Right cardiac atrium (tissue), 5 donors: ENCODE measurements at places on chromosomes 1 and 21.
A peak's percentile ranks its signal among the peaks of the same experiment; 100 is the strongest.

GRCh38 chr1:108036796-108037562 lies 72.0 kb upstream of the VAV3 start:
- no peak for DNase-seq

- DNase-seq: no peak
Observed at GRCh38 chr1:24973315-24973714, 43.2 kb upstream of the RUNX3 start.

- peak; percentile 72 for DNase-seq
Observed at GRCh38 chr1:31617916-31618746, 642 bp downstream of the HCRTR1 start.

- no peak for DNase-seq
Observed at GRCh38 chr1:193141804-193142203, 20.0 kb downstream of the CDC73 start.

DNA sequence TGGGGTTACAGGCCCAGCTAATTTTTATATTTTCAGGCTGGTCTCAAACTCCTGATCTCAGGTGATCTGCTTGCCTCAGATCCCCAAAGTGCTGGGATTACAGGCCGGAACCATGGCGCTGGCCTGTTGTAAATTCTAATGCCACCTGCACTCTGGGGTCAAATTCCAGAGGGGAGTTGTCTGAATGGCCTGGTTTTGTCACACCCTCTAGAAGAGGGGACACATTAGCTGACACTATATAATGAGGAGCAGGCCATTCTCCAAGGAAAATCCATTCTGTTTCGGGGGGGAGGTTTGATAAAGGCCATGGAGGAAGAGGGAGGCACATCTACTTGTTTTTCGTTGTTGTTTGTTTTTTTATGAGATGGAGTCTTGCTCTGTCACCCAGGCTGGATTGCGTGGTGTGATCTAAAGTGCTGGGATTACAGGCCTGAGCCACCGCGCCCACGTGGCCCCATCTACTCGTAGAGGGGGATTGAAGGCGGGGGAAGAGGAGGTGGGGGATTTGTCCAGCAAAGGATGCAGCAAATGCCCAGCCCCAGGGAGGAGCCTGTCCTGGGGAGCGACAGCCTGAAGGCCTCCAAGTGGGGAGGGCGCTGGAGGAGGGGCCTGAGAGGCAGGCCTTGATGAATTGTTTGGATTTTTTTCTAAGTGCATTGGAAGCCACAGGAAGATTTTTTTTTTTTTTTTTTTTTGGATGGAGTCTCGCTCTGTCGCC lies 78.4 kb upstream of the SLC45A1 start:
- peak; percentile 41 for DNase-seq

DNA sequence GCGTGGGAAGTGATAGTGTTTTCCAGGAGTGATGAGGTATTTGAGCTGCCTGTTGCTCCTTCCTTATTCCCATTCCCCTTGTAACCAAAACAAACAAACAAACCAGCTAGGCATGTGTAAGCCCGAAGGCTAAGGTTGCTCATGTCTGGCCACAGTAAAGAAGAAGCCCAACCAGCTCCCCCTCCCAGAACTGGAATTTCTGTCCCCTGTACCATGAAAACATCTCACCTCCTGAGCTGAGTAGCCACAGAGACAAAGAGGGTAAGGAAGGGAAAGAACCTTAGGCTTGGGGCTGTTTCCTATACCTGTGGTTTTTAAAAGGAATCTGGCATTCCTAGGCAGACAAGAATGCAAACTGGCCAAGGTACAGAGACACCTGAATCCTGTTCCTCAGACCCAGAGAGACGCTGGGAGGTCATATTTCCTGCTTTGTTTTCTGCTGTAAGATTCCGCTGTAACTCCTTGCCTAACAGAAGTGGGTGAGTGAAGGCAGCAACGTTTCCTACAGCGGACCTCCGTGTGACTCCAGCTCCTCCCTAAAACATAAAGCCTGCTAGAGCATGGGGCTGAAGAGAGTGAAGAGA lies 41.7 kb upstream of the RAB4A start:
- no peak for DNase-seq

- DNase-seq: no peak
Observed at GRCh38 chr1:105492921-105493320, 1563.6 kb upstream of the PRMT6 start.

- DNase-seq: no peak
Observed at GRCh38 chr1:160779626-160780397, 16.2 kb upstream of the LY9 start.

DNA sequence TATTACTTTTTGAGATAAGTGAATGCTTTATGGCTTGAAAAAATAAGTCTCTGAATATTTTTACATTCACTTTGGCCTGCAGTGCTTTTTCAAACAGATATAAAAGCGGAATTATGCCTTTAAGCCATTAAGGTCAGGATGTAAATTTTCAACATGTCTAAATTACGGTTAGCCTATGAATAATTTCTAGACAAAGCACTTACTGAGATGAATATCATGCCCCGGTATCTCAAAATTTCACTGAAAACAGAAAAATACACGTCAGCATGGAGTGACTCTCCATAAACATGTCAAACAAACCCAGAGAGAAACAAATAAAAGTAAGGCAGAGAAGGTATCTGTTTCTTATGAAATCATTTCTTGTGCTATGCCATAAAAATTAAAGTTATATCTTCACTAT lies 853.9 kb downstream of the KCNT2 start:
- DNase-seq: no peak

DNA sequence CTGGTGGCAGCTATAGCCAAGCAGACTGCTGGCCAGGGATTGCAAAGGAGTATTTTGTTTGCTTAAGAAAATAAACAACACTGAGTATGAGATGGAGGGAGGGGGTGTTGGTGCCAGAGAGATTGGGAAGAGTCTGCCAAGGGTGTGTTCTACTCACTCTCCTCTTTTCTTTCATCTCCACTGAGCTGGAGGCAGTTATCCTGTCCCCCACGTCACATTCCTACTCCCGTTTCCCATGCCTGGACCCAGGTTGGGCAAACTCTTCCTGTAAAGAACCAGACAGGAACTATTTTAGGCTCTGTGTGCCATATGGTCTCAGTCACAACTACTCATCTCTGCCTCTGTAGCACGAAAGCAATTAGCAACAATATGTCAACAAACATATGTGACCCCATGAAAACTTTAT lies 1.4 kb upstream of the IL24 start:
- no peak for DNase-seq

DNA sequence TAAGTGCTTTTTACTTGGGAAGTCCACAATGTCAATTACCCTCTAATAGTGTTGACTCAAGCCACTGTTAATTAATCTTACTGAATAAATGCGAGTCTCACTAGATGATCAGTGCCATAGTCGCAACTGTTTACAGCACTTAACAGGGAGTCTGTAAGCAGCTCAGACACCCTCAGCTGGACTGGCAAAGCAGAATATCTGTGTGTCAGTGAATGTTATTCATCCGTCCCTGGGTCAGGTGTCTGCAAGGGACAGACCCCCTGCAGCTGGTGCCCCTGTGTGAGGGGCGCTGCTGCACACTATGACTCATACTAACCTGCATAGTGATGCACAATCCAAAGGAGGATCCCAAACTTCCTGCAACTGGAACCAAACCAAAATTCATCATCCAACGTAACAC lies 306.5 kb downstream of the HHIPL2 start:
- DNase-seq: no peak

- peak; percentile 67 for DNase-seq
Observed at GRCh38 chr1:205667909-205668643, 12.2 kb downstream of the SLC45A3 start.

GRCh38 chr1:30274976-30275621 lies 448.3 kb downstream of the MATN1 start:
- DNase-seq: no peak

GRCh38 chr1:21736876-21737275 lies 46.1 kb downstream of the USP48 start:
- DNase-seq: no peak

GRCh38 chr1:220301630-220302029 lies 29.4 kb upstream of the RAB3GAP2 start:
- no peak for DNase-seq

- DNase-seq: no peak
Observed at GRCh38 chr1:203640117-203640516, 13.5 kb downstream of the ATP2B4 start.

- DNase-seq: no peak
Observed at GRCh38 chr1:14345946-14346550, 252.4 kb upstream of the KAZN start.

DNA sequence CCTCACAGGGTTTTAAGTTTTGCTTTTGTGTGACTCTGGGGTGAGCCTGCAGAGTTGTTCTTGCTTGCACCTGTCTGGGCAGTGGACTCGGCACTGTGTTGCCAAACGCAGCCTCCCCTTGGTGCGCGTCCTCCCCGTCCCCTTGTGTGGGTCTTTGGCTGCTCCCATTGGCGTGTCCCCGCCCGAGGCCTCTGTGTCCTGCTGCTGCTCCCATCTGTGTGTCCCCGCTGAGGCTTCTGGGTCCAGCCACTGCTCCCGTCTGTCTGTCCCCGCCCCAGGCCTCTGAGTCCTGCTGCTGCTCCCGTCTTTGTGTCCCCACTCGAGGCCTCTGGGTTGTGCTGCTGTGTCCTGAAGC lies 62.8 kb downstream of the PCNT start:
- DNase-seq: no peak

GRCh38 chr21:18382141-18382540 lies 21.4 kb downstream of the TMPRSS15 start:
- DNase-seq: no peak

- DNase-seq: peak; percentile 96
Observed at GRCh38 chr1:2194898-2195673, 514 bp upstream of the FAAP20 start.

GRCh38 chr21:45167796-45168222 lies 93.4 kb downstream of the ADARB1 start:
- no peak for DNase-seq

- peak; percentile 79 for DNase-seq
Observed at GRCh38 chr1:47023268-47024140, at the start of gene CYP4X1. TSS of gene CYP4X1 (plus strand) at chr1:47023669. CDS start at chr1:47023818, 149 bp downstream.

- DNase-seq: no peak
Observed at GRCh38 chr1:234715252-234716014, 105.5 kb upstream of the IRF2BP2 start.

DNA sequence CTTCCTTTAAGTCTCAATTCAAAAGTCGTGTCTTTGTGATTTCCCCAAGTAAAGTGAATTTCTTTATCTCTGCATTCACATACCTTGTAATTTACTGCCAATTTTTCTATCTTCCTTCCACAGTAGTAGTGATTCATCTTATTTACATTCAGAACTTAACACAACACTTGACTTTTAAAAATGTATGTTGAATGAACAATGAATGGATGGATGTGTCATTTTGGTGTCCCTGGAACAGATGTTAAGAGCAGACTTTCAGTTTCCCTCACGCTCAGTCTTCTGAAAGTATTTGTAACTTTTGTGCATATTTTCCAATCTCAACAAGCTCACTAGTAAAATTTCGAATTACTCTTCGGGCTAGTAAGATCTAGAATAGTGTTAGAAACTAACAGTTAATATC lies 352.0 kb downstream of the HHIPL2 start:
- DNase-seq: no peak

DNA sequence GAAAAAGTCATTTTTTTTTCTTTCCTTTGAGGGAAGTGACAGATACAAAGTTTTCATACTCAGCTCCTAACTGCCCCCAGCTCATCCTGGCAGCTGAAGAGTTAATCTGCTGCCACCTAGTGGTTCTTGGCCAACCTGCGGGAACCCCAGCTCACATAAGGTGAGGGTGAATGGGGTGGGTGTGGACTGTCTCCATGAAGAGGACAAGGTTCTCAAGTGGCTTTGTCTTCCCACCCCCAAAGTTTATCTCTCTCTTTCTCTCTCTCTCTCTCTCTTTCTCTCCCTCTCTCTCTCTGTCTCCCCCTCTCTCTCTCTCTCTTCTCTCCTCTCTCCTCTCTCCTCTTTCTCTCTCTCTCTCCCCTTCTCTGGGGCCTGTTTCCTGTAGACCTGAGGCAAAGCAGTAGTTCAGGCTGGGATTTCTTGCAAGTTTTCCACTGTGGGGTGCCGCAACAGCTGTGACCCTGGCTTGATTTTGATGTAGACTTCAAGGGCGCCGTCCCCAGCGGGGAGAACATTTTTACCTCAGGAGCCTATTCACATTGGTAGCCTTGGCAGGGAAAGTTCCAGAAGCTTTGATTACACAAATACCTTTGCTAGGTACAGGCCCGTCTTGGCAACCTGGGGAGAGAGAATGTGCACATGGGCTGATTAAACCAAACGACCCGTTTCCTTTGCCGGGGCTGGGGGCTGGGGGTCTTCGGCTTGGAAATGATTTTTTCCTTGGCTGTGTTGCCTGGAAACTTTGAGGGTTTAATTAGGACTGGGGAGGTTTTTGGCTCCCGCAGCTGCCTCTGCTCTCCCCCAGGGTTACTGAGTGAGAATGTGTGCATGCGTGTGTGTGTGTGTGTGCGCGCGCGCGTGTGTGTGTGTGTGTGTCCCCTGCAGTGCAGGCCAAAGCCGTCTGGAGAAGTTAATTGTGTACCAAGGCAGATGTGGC lies 135.9 kb downstream of the TM2D1 start:
- DNase-seq: peak; percentile 85

- no peak for DNase-seq
Observed at GRCh38 chr1:27505420-27505680, 15.4 kb upstream of the WASF2 start.

GRCh38 chr1:185610954-185611353 lies 123.2 kb upstream of the HMCN1 start:
- no peak for DNase-seq

DNA sequence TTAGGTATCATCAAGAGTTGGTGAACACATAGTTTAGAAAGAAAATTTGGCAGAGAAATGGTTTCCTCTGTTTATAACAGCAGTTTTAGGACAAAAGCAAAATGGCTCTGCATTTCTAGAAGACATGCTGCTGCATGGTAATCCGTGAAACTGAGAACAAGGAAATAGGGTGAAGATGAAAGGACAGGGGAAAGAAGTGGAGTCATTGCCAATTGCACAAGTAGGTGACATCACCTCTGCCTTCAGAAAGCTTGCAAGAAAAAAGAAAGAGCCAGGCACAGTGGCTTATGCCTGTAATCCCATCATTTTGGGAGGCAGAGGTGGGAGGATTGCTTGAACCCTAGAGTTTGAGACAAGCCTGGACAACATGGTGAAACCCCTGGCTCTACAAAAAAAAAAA lies 217.6 kb downstream of the LMX1A start:
- DNase-seq: no peak

- DNase-seq: no peak
Observed at GRCh38 chr1:204751883-204752687, 66.5 kb upstream of the LRRN2 start.

DNA sequence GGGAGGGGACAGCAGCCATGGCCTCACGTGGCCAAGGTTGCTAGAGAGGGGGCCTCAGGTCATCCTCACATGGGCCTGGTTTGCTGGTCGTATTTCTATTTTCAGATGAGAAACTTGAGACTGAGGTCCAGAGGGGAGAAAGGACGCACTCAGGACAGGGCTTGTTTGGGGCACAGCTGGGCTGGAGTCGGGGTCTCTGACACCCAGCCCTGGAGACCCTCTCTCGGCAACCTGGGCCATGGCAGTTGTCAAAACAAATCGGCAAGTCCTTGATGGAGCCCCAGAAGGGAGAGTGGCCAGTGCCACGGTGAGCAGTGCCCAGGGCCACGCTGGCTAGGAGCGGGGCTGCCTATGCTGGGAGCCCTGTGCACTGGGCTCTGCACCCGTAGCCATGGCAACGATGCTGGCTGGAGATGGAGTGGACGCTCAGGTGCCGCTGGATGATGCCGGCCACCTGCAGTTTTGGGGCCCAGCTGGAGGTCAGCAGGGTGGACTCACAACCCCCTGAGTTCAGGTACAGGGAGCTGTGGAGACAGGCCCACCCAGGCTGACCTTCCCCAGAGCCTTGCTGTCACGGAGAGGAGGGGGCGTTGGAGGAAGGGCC lies 11.1 kb downstream of the LRRC3 start:
- no peak for DNase-seq

GRCh38 chr1:51612447-51612961 lies 4.4 kb upstream of the OSBPL9 start:
- no peak for DNase-seq

- DNase-seq: no peak
Observed at GRCh38 chr1:32394890-32395432, 720 bp upstream of the BSDC1 start.
